ENCODE measurements at places on chromosomes 2 and 18.
A peak's percentile ranks its signal among the peaks of the same experiment; 100 is the strongest.

GRCh38 chr18:23141104-23141999, 6.1 kb downstream of the CABLES1 start:
- no peak for DNase-seq

DNA sequence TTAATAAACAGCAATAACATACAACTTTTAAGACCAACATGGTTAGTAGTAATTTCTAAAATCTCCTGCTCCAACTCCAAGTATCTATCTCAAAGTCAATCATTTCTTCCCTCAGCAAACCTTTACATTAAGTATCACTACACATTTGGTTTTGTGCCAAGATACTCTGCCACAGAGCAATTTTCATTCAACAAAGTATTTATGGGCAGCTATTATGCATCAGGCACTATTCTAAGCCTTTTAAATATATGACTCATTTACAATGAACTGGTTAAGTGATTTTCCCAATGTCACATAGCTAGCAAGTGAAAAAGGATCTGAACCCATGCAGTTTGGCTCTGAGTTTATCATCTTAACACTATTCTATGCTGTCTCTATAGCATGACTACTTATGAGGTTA, 264.3 kb downstream of the NOL4 start:
- DNase-seq: no peak

- peak; percentile 68 for DNase-seq
Measured at GRCh38 chr2:102027036-102027980, 35.5 kb downstream of the IL1R2 start.

DNA sequence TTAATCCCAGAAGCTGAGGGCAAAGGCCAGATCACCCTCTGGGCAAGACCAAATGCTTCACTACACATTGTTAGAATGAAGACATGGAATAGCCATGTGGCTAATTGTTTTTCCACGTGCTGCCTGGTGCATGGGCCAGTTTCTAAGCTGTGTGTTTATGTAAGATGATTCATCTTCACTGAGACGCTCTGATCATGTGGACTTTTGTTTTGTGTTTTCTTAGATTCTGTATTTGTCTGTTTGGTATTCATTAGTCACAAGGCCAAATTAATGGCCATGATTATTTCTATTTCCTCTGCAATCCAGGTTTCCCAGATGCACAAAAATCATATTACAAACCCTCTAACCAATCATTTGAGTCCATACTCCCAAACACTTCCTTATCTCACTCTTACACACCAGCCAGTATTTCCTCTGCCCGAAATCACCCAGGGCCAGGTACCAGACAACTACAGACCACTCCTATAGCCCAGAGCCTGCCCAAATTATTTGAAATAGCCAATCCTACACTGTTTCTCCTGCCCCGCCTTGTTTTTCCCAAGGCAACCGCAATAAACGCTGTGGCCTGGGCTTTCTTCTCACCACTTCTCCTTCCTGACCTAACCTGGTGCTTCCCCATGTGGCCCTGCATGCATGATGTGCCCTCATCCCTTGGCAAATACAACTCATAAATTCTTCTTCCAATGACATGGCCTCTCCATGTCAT, 94.2 kb upstream of the SP3 start:
- DNase-seq: peak; percentile 48

- no peak for DNase-seq
Measured at GRCh38 chr18:21629089-21629832, 17.1 kb downstream of the SNRPD1 start.

GRCh38 chr2:15363142-15363541, 198.0 kb downstream of the NBAS start:
- peak; percentile 46 for DNase-seq

DNA sequence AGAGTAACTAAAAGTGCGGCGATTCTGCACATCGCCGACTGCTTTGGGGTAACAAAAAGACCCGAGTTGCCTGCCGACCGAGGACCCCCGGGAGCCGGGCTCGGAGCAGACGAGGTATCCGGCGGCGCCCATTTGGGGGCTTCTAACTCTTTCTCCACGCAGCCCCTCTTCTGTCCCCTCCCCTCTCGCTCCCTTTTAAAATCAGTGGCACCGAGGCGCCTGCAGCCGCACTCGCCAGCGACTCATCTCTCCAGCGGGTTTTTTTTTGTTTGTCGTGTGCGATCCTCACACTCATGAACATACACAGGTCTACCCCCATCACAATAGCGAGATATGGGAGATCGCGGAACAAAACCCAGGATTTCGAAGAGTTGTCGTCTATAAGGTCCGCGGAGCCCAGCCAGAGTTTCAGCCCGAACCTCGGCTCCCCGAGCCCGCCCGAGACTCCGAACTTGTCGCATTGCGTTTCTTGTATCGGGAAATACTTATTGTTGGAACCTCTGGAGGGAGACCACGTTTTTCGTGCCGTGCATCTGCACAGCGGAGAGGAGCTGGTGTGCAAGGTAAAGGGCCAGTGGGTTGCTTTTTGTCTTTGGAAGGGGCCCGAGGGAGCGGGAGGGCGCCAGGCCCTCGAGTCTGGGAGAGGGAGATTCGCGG, 1.4 kb downstream of the TRIB2 start:
- DNase-seq: peak; percentile 63

- DNase-seq: no peak
Measured at GRCh38 chr2:68853035-68853434, 18.2 kb downstream of the BMP10 start.

- DNase-seq: peak; percentile 66
Measured at GRCh38 chr2:196925051-196925767, 1.3 kb downstream of the PGAP1 start.

DNA sequence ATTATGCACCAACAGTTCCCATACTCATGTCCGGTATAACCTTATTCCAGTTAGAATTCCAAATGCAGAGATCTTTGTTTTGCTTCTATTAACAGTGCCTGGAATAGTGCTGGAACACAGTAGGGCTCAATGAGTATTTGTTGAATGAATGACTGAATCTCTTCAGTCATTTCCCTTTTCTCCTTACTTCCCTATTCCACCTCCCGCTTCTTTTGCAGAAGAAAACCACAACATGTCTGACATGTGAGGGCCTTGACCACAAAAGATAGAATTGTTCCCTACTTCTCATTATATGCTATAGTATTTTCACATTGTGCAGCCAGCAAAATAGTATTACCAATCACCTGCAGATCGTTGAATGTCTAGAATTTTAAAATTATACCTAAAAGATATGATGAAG, 19.5 kb upstream of the HNRNPLL start:
- DNase-seq: no peak

- peak; percentile 42 for DNase-seq
Measured at GRCh38 chr2:135424849-135425248, 106.2 kb downstream of the ZRANB3 start.

GRCh38 chr18:72114801-72115594, 429.1 kb downstream of the CBLN2 start:
- no peak for DNase-seq

DNA sequence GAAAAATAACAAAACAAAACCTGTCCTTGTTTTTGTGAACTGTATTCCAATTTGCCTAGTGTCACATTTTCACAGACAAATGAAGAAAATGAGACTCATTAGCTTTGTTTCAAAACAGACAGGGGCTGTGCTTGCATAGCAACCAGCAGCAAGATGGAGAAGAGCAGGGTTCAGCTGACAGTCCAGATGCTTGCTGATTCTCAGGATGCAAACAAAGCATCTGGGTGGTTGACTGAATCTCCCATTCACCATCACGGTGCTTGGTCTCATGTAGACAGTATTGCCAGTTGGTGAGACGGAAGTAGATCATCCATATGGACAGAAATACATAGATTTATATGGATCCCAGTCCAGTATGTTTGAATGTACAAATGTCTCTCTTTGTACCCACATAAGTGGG, 326.8 kb downstream of the CCDC85A start:
- no peak for DNase-seq

DNA sequence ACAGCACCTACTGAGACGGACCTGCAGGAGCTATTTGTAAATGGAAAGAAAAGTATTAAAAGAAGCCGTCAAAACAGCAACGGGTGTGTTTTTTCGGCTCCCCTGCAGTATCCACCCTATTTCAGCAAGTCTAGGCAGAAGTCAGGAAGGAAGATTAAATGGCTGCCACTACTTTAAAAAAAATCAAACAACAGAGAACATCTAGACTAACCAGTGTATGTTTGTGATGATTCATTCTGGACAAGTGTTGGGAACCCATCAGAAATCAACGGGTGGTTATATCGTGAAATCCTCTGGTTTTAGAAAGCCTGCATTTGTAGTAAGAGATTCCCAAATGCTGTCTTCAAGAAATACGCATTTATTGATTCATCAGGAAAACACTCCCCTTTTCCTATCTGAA, 9.0 kb downstream of the PMAIP1 start:
- no peak for DNase-seq

DNA sequence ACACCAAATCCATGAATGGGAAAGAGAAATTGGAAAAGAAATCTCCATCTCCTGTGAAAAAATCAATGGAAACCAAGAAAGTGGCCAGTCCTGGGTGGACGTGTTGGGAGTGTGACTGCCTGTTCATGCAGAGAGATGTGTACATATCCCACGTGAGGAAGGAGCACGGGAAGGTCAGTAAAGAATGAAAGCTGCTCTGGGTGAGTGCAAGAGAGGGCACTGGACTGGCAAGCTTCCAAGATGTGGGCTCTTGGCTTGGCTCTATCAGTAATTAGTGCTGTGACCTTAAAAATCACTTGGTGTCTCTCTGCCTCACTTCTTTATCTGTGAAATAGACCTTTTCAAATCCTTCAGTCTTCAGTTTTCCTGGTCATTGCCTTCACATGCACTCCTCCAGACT, 89.0 kb downstream of the ZNF532 start:
- no peak for DNase-seq

DNA sequence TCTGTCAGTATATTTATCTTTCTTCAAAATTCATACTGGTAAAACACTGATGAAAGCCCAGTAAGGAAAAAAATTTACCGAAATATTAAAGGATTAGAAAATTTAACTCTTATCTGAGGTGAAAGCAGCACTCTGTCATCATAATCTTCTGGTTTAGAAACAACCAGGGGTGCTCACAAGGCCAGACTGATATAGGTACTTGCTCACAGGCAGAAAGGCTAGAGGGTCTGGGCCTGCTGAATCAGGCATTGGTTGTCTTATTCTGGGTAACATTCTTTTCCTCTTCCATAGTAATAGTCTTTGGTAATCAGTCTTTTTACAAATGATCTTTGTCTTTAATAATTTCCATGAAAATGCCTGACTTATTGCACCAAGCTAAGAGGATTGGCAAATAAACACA, 221.4 kb upstream of the TFPI start:
- DNase-seq: no peak

DNA sequence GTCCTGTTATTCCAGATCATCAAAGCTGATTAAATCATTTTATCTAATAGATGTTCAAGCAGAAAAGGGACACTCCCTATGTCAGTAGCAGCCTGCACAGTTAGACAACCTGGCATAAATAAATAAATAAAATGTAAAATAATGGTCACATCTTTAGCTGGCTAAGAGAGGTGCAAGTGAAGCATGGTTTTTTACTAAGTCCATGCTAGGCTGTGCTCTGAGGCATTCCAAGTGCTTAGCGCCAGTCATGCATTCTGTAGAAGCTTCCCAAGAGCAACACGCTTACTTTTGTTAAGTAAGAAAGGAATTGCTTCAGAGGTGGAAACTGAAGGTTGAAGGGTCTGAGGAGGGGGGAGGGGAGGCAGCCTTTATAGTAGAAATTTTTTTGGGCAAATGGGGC, 351.2 kb downstream of the CDH2 start:
- no peak for DNase-seq
